ENCODE measurements at places on chromosomes 2 and 18. TPM values are rescaled to one million over a fixed set of nuclear protein-coding genes. Genes with fewer than 3 reads are reported as not detected.

G6PC2 gene
- polyA plus RNA-seq: not detected

TLX2 gene
- polyA plus RNA-seq: not detected

DUSP19 gene
- 1.1 TPM for polyA plus RNA-seq

AQP4 gene
- 1.9 TPM for polyA plus RNA-seq

SOWAHC gene
- 7.6 TPM for polyA plus RNA-seq

IL36RN gene
- polyA plus RNA-seq: 1.8 TPM

GPD2 gene
- polyA plus RNA-seq: 6.2 TPM

DNA sequence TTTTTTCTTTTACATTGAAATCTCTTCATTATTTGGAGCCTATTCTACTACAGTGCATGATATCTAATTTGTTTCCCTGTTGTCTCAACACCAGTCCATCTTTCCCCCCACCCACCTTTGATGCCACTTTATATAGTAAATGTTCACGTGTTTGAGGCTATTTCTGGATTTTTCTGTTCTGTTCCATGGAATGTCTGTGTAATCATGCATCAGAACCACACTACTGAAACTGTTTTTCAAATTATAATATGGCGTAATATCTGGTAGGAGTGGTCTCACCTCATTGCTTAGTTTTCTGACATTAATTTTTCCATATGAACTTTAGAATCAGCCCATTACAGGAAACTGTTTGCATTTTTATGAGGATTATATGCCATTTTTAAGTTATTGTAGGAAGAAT lies 19.1 kb upstream of the NARS1 start:
- DNase-seq: no peak

DNA sequence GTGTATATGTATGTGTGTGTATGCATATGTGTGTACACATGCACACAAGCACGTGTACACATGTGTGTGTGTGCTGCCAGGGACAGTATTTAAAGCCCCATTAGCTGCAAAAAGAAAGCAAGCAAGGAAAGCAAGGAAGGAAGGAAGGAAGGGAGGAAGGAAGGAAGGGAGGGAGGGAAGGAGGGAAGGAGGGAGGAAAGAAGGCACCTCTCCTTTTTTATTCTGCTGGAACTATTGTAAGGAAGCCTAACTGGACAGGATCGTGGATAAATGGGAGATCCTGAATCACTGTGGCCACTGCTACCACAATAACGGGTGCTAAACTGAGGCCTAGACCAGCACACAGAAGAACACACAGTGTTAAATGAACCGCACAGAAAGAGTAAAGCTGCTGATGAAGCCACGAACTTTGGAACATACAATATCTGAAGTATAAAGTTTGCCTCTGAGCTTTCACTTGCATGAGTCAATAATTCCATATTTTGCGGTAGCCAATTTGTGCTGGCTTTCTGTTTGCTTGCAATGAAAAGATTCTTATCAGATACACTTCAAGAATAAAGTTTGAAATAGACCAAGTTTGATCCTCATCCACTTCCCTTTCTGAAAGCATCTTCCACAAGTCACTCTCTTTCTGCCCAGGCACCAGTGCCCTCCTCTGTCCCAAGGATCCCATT lies 15.5 kb downstream of the CACNB4 start:
- DNase-seq: no peak

GRCh38 chr2:192719629-192720028 lies 524.9 kb upstream of the TMEFF2 start:
- no peak for DNase-seq

- DNase-seq: no peak
Observed at GRCh38 chr18:26477828-26478466, 70.4 kb downstream of the KCTD1 start.

GRCh38 chr2:16908656-16909055 lies 243.0 kb upstream of the CYRIA start:
- no peak for DNase-seq

- no peak for DNase-seq
Observed at GRCh38 chr18:10979411-10979810, 170.0 kb downstream of the PIEZO2 start.

GRCh38 chr2:883803-884748 lies 66.6 kb upstream of the SNTG2 start:
- no peak for DNase-seq

GRCh38 chr2:118169359-118170005 lies 81.2 kb downstream of the INSIG2 start:
- DNase-seq: peak; percentile 23

- DNase-seq: no peak
Observed at GRCh38 chr2:238525990-238526389, 99.3 kb downstream of the ASB1 start.

GRCh38 chr2:101752716-101753616 lies 55.5 kb downstream of the MAP4K4 start:
- no peak for DNase-seq

GRCh38 chr18:74155276-74155675 lies 7.0 kb downstream of the TIMM21 start:
- DNase-seq: no peak

DNA sequence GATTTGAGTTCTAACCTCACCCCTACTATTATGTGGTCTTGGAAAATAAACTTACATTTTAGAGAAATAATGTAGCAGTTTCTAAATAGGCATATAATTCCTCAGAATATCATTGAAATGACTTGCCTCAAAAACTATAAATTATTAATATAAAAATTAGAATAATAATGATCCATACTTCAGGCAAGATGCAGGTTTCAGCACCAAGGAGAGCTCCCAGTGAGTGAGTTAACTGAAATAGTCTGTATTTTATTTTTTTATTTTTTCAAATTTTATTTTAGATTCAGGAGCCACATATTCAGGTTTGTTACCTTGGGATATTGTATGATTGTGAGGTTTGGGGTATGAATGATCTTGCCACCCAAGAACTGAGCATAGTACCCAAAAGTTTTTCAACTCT lies 472.2 kb upstream of the DCC start:
- DNase-seq: no peak

- DNase-seq: no peak
Observed at GRCh38 chr2:17529771-17530170, 10.7 kb upstream of the VSNL1 start.

Data from stomach (tissue), 19 donors.